ENCODE measurements at places on chromosomes 2 and 18. TPM values are rescaled to one million over a fixed set of nuclear protein-coding genes. Genes with fewer than 3 reads are reported as not detected.

The GAREM2 gene
- 1.2 TPM for total RNA-seq

The HRH4 gene
- total RNA-seq: 0.14 TPM

The SCYGR4 gene
- not detected for total RNA-seq

The SERPINB13 gene
- total RNA-seq: not detected

The LAMA1 gene
- total RNA-seq: 36.8 TPM

The CFAP65 gene
- 0.07 TPM for total RNA-seq

The HMSD gene
- total RNA-seq: 0.14 TPM

The HEATR5B gene
- 12.1 TPM for total RNA-seq

The RAB17 gene
- 4.7 TPM for total RNA-seq

The KIAA2012 gene
- total RNA-seq: not detected
